ENCODE measurements at places on chromosomes 6 and 20. TPM values are rescaled to one million over a fixed set of nuclear protein-coding genes. Genes with fewer than 3 reads are reported as not detected.

The PLG gene
- not detected for total RNA-seq

The EYS gene
- 0.39 TPM for total RNA-seq

GRCh38 chr6:138943089-138943625, 44.9 kb downstream of the REPS1 start:
- H3K4me3 ChIP-seq, result no peak overlapping the region
- DNase-seq, result no peak
- no peak overlapping the region for H3K27ac ChIP-seq
- H3K4me1 ChIP-seq, result no peaks in the 10 kb centered on the region

The ASCC3 gene
- 20.5 TPM for total RNA-seq

DNA sequence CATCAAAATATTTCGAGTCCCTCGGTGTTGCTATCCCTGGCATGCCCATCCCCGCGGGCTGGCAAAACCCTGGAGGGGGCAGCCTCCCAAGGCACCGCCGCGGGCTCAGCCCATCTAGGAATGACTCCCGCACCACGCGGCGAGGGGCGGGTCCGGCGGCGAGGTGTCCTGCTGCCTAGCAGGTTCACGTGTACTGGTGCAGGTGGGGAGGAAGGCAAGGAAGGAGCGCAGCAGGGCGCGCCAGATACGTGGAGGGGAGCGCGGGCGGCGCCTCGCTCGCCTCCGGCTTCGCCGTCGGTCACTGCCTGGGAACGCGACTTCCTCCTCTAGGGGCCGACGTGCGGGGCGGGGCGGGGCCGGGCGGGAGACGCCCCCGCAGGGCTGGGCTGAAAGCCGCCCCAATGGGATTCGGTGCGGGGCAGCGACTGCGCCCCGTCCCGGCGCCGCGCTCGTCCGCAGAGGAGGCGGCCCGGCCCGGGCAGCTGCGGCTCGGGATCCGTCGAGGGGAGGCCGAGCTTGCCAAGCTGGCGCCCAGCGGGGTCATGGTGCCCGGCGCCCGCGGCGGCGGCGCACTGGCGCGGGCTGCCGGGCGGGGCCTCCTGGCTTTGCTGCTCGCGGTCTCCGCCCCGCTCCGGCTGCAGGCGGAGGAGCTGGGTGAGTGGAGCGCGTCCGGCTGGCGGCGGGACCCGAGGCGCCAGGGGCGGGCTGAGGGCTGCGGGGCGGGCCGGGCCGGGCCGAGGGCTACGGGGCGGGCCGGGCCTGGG, at the start of gene DCBLD1:
DCBLD1 (plus strand) TSS at position 435 of the 764 bp plus-strand sequence; CDS start at position 543, 108 bp downstream.
- H3K4me1 ChIP-seq, result peaks cover 10% of the 10 kb centered on the region
- H3K36me3 ChIP-seq, result no peaks in the 10 kb centered on the region
- peak within 1 kb of the TSS; percentile 77 for H3K4me3 ChIP-seq

The SLC35F1 gene
- total RNA-seq, result 15.3 TPM

The LZTS3 gene
- 21.6 TPM for total RNA-seq

GRCh38 chr6:111114482-111114881, 27.2 kb downstream of the SLC16A10 start:
- no peaks in the 10 kb centered on the region for H3K27me3 ChIP-seq
- DNase-seq, result no peak
- H3K4me3 ChIP-seq, result no peak overlapping the region
- peak overlapping the region; percentile 28 for H3K27ac ChIP-seq
- H3K36me3 ChIP-seq, result no peaks in the 10 kb centered on the region

DNA sequence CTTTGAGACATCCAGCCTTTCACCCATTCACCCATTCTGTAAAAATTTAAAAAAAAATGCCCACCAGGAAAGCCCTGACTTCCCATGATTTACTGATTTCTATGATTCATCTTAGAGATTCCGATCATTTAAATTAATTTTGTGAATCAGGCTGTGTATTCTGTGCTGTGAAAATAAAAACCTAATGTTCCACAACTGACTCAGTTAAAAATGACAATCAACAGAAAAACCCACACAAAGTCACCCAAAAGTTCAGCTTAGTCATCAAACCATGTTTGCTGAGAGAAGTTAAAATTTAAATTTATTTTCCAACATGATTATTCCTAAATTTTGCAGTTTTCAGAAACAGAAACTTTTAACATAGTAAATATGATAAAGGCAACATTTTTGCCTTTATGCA, 509.9 kb downstream of the TENT5A start:
- H3K4me3 ChIP-seq, result no peak overlapping the region
- H3K36me3 ChIP-seq, result no peaks in the 10 kb centered on the region
- no peaks in the 10 kb centered on the region for H3K27me3 ChIP-seq
- no peak overlapping the region for H3K27ac ChIP-seq
- no peaks in the 10 kb centered on the region for H3K4me1 ChIP-seq

The LY6G6F gene
- not detected for total RNA-seq

DNA sequence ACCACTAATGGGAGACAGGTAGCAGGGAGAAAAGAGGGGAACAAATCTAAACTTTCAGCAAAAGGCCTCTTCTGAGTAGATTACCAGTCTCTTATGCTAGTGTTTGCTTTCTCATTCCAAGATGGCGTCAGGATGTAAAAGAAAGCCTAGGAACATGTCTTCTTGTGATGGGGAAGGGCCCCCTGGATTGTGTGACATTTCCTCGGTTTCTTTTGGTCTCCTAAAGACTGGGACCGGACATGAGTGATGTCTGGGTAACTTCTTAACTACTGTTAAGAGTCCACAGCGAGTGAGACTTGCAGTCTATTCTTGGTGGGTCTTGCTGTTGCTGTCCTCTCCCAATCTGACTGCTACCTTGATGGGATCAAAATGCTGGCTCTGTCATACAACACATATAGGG, 60.3 kb downstream of the ADGRB3 start:
- no peaks in the 10 kb centered on the region for H3K27me3 ChIP-seq
- no peak for DNase-seq
- H3K36me3 ChIP-seq, result no peaks in the 10 kb centered on the region
- H3K4me3 ChIP-seq, result no peak overlapping the region

- H3K36me3 ChIP-seq, result no peaks in the 10 kb centered on the region
- no peak overlapping the region for H3K4me3 ChIP-seq
- H3K27me3 ChIP-seq, result no peaks in the 10 kb centered on the region
- DNase-seq, result no peak
- no peaks in the 10 kb centered on the region for H3K4me1 ChIP-seq
Observed at GRCh38 chr20:42553374-42553773, 636.3 kb downstream of the PTPRT start.

The ADTRP gene
- total RNA-seq, result not detected

- H3K4me3 ChIP-seq, result no peak overlapping the region
- no peaks in the 10 kb centered on the region for H3K27me3 ChIP-seq
- no peaks in the 10 kb centered on the region for H3K4me1 ChIP-seq
- H3K27ac ChIP-seq, result no peak overlapping the region
Observed at GRCh38 chr6:100309174-100309573, 155.5 kb downstream of the SIM1 start.

The RANBP9 gene
- total RNA-seq, result 37.7 TPM

GRCh38 chr20:33552519-33552918, 62.6 kb downstream of the CBFA2T2 start:
- no peaks in the 10 kb centered on the region for H3K36me3 ChIP-seq
- H3K4me3 ChIP-seq, result no peak overlapping the region
- H3K27ac ChIP-seq, result no peak overlapping the region

The PSORS1C2 gene
- not detected for total RNA-seq

The VGLL2 gene
- not detected for total RNA-seq

DNA sequence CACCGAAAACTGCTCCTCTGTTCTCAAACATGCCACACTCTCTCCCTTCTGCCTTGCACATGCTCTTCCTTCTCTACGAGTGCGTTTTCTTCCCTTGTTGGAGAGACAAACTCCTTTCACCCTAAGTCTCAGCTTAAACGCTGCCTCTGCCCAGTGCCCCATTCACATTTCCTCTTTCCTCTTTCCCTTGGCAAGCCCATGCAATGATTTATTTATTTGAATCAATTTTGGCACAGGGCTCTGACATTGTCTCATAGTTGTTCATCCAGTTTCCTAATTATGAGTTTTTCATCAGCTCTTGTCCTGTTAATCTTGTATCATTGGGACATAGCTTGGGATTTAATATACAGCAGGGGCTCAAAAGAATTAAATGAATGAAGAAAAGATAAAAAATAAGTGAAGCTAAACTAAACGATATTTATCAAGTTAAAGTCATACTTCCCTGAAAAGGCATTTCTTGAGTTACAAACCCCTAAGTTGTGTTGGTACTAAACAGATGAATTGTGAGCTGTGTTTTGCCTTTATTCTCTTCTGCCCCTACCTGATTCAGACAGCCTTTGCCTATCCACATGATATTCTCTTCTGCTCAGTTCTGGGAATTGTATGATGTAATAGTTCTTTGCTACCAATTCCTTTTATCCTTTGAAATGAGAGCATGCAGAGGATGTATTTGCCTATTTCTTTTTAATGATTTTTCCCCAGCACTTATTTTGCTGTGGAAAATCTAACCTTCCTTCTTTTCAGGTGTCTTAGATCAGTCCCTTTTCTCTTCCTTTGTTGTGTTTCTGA, 704.4 kb downstream of the UTRN start:
- no peak overlapping the region for H3K4me3 ChIP-seq
- H3K27ac ChIP-seq, result no peak overlapping the region
- DNase-seq, result no peak
- no peaks in the 10 kb centered on the region for H3K4me1 ChIP-seq
- H3K36me3 ChIP-seq, result no peaks in the 10 kb centered on the region

DNA sequence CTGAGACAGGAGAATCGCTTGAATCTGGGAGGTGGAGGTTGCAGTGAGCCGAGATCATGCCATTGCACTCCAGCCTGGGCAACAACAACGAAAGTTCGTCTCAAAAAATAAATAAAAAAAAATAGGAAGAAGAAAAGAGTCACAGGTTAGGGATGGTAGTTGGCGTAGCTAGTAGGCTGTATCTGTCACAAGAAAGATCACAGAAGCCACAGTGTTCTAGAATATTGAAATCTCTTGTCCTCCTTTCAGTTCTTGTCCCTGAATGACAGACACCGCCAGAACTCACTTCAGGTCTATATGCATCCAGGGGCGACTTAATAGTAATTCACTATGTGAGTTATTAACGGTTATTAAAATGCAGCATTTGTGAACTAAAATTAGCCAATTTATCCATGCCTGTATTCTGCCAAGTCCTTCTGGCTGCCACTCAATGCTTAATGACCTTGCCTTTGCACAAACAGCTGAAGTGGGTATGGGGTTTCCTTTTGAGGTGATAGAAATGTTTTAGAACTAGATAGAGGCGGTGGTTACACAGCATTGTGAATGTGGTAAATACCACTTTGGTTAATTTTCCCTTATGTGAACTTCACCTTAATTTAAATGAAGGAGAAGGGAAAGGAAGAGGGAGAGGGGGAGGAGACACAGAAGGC, 41.3 kb upstream of the ZMYND8 start:
- H3K4me3 ChIP-seq, result no peak overlapping the region
- no peak overlapping the region for H3K27ac ChIP-seq
- DNase-seq, result no peak
- H3K4me1 ChIP-seq, result no peaks in the 10 kb centered on the region
- no peaks in the 10 kb centered on the region for H3K27me3 ChIP-seq

DNA sequence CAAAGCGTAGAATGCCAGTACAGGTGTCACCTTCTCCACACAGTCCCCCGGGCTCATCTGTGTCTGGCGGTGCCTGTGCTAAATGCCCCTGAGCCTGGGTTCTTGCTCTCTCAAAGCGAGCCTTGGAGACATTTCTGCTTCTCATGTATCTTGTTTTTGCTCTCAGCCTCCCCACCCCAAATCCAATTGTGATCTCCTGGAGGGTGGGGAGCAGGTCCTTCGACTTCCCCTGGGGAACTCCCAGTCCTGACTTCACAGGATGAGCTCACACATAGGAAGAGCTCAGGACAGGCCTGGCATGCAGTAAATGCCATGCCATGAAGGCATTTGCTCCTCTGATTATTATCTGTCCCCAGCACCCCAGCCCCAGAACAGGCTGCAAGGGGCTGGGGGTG, 58.1 kb downstream of the NOL4L start:
- H3K4me3 ChIP-seq, result no peak overlapping the region
- no peaks in the 10 kb centered on the region for H3K4me1 ChIP-seq
- no peak overlapping the region for H3K27ac ChIP-seq
- H3K27me3 ChIP-seq, result no peaks in the 10 kb centered on the region

The CST3 gene
- 870 TPM for total RNA-seq

DNA sequence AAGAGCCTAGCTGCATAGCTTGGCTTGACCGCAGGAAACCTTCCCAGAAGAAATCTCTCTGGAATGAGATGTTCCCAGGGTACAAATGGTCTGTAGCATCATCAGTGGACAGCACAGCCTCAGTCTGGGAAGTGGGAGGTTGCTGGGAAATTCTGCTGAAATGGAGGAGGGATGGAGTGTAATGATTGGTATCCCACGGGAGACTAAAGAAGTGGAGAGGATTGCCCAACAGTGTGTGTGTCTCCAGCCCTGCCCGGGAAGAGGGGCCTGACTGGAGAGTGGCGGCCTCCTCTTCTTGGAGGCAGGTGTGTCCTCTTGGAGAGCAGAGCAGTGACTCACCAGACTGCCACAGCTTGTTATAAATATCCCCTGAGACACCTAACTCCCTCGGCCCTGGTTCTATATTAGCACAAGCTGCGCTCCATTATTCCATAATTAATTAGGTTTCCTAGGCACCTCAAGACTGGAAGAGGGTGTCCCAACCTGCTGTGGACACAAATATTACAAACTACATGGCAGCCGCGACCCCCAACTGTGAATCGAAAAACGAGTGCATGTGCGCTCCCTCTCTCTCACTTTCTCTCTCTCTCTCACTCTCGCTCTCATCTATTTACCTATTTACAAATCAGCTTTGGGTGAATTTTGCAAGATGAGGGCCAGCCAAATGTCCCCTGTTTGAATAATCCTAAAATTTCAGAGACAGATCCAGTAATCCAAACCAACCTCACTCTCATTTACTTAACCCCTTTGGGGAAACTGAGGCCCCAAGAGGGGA, 68.8 kb downstream of the FGD2 start:
- no peak overlapping the region for H3K4me3 ChIP-seq
- no peak overlapping the region for H3K27ac ChIP-seq
- H3K4me1 ChIP-seq, result no peaks in the 10 kb centered on the region

The GPLD1 gene
- total RNA-seq, result 3.1 TPM

The KHDRBS2 gene
- not detected for total RNA-seq

GRCh38 chr6:149233056-149233715, 84.3 kb upstream of the TAB2 start:
- H3K27me3 ChIP-seq, result no peaks in the 10 kb centered on the region
- no peak overlapping the region for H3K4me3 ChIP-seq
- H3K4me1 ChIP-seq, result peaks cover 65% of the 10 kb centered on the region
- no peaks in the 10 kb centered on the region for H3K36me3 ChIP-seq

GRCh38 chr20:2042400-2042799, 48.5 kb upstream of the PDYN start:
- no peak for DNase-seq
- no peaks in the 10 kb centered on the region for H3K4me1 ChIP-seq
- H3K36me3 ChIP-seq, result no peaks in the 10 kb centered on the region
- H3K4me3 ChIP-seq, result no peak overlapping the region
- no peaks in the 10 kb centered on the region for H3K27me3 ChIP-seq
